ENCODE measurements at places on chromosomes 16 and 17.
A peak's percentile ranks its signal among the peaks of the same experiment; 100 is the strongest.

GRCh38 chr16:49490321-49490705 is 116.7 kb downstream of the C16orf78 start:
- peak; percentile 47 for DNase-seq

GRCh38 chr16:21566891-21567414 is 32.4 kb upstream of the METTL9 start:
- DNase-seq: peak; percentile 60

GRCh38 chr17:45092911-45093430 is 31.9 kb downstream of the NMT1 start:
- peak; percentile 97 for DNase-seq

GRCh38 chr17:38730526-38731379 is 612 bp downstream of the CISD3 start:
- peak; percentile 93 for DNase-seq

- DNase-seq: no peak
These were observed 296.7 kb upstream of the FOXF1 start for GRCh38 chr16:86213437-86214205.

DNA sequence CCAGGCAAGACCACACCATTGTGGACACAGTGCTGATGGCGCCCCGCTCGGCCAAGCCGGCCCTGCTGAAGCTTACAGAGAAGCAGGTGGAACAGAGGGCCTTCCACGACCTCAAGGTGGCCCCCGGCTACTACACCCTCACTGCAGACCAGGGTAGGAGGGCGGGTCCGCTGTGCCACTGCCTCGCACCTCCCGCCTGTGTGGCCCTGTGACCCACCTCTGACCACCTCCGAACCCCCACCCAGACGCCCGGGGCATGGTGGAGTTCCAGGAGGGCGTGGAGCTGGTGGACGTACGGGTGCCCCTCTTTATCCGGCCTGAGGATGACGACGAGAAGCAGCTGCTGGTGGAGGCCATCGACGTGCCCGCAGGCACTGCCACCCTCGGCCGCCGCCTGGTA is 21.1 kb downstream of the ITGB4 start:
- DNase-seq: no peak

DNA sequence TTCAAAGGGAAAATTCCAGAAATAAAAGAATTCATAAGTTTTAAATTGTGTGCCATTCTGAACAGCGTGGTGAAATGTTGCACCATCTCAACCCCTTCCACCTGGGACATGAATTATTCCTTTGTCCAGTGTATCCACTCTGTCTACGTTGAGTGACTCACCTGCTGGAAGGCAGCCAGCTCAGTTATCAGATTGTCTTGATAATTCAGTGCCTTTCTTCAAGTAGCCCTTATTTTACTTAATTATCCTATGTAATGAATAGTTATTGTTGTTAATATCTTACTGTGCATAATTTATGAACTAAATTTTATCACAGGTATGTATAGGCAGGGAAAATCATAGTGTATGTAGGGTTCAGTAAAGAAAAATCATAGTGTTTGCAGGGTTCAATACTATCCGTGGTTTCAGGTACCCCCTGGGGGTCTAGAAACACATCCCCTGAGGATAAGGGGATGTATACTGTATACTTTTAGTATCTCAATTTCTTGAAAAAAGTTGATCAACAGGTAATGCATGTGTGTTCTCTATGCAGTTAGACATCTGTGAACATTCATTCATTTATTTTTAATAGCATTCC is 7.7 kb upstream of the PCTP start:
- DNase-seq: no peak

DNA sequence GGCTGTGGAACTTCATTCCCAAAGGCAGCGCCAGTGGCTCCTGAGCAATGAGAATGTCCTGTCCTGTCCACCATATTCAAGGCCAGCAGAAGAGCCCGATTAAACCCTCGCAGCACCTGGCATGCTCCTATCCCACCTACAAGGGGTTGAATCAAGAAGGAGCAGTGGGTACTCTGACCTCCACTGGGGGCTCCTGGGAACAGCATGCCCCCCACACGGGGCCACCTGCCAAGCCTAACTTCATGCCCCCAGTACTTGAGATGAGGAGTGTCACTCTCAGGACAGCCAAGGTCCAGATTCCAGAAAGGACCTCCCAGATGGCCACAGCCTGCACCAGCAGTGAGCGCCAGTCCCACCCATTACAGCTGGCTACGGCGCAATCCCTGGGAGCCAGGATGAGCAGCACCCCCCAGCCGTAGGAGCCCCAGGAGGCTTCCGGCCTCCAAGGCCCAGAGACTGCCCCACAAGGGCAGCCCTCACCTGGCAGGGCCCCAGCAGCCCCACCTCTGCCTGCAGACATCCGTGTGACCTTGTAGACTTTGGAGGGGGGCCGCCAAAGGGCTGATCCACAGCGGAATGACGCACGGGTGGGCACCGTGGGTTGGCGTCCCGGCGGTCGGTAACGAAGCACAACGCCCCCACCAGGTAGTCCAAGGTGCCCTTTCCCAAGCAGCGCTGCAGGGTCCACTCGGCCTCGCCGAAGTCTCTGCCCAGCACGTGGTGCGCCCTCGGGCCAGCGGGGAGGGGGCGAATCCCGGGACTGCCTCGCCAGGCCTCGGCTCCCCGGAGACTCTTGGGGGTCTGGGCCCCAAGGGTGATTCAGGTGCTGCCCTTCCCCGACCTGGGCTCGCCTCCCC is 1.0 kb upstream of the MPDU1 start:
- peak; percentile 72 for DNase-seq

DNA sequence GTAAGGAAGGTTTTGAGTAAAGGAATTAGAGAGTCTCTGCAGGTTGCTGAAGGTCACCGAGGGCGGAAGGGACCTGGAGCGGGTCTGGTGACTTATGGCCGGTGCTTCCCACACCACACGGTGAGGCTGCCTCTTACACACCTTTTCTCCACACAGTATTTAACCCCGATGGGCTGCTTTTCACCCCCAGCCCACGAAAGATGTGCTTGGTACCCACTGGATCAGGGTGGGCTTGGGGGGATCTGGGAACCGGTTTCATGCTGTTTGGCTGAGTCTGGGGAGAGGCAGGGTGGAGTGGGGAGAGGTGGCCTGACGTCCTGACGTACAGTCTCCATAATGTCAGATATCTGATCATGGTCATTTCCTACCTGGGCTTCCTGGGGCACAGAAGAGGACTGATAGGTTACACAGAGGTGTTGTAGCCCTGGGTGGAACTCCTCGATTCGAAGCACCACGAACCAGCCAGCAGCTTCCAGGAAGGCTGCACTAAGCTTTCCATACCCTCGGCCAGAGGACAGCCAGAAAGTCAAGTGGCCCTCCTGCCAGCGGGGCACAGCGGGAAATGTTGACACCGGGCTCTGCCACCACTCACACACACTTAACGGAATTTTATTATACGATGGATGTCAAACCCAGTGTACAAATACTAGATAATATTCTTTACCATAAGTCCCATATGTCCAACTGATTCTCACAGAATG is 34.0 kb downstream of the OR1D5 start:
- DNase-seq: no peak

- no peak for DNase-seq
These were observed 9.7 kb downstream of the CFAP20 start for GRCh38 chr16:58119509-58119845.

GRCh38 chr16:22670551-22671041 is 143.4 kb upstream of the HS3ST2 start:
- DNase-seq: peak; percentile 65

- DNase-seq: no peak
These were observed 968 bp downstream of the CEP112 start for GRCh38 chr17:66190738-66191592.

- no peak for DNase-seq
These were observed 39.8 kb downstream of the ZNF778 start for GRCh38 chr16:89257281-89257731.

DNA sequence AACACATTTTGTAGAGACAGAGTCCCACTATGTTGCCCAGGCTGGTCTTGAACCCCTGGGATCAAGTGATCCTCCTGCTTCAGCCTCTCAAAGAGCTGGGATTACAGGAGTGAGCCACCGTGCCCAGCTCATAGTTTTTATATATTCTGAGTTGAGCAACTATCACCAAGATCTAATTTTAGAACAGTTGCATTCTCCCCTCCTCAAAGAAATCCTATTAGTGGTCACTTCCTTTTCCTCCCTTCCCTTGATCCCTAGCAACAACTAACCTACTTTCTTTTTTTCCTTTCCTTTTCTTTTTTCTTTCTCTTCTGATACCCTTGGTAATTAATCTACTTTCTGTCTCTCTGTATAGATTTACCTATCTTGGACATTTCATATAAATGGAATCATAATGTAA is 61.5 kb upstream of the B4GALNT2 start:
- DNase-seq: no peak

DNA sequence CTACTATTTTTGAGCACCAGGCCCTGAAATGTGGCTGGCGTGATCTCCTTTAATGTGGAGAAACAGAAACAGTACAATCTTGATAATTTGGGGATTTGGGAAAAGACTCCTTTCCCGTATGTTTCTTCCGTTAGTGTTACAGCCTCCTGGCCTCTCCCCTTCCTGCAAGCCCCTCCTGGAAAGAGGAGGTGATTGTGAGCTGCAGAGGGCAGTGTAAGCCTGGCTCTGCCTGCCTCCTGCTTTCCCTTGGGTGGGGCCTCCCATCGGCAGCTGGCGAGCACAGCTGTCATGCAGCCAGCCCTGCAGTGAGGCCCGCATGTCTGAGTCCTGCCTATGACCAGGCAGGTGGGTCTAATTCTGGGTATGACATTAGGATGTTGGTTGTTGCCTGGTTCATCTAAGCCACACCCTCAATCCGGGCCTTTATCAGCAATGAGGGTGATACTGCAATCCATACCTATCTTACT is 48.7 kb upstream of the WSB1 start:
- DNase-seq: peak; percentile 93

- no peak for DNase-seq
These were observed 40.6 kb downstream of the ELAC2 start for GRCh38 chr17:12977008-12977751.

GRCh38 chr17:64218066-64218465 is 45.0 kb downstream of the TEX2 start:
- DNase-seq: no peak

- DNase-seq: no peak
These were observed 17.6 kb upstream of the NKD1 start for GRCh38 chr16:50530277-50531236.

DNA sequence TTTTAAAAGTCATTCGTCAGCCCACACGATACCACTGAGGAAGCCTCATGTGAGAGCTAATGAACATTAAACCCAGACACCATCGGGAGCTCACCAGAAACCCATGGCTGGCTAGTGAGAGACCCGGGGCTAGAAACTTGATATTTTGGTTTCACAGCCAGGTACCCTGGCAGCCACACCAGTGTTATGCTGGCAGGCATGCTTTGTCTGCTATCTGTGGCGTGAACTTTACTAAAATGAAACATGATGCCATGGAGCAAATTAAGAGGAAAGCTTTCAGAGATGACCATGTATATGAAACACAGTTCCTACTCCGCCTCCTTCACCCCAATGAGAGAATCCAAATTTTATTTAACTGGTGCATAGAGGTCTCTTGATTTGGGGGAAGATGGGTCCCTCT is 291.2 kb downstream of the IRX3 start:
- no peak for DNase-seq

DNA sequence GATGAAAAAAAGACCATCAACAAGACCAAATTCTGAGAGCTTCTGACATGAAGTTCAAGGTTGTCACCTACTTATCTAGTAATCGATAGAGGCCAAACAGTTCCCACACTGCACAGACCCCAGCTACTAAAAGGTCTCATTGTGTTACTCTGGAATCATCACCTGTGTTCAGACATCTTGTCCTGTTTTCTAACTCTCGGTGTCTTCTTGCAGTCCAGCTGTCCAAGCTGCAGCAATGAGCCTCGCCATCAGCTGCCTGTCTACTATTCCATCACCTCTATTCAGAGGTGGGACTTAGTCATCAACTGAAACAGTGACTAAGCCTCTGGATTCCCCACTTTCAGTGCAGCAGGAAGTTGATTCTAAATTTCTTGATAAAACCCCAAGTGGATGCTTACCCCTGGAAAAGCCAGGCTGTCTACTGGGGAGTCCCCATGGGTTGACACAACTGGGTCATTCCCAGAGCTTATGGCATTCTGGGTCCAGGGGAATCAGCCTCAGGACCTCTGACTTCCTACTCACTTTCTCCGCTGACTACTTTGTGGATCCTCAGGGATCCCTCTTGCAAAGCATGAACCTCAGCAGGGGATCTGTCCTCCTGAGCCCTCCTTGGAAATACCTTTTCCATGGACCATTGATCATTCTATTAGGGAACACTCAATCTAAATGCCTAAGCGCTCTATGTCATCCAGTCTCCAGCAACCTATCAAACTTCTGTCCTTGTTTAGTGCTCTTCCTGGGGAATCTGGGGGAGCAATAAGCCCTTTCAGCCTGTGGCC is 46.5 kb downstream of the HNF1B start:
- no peak for DNase-seq

DNA sequence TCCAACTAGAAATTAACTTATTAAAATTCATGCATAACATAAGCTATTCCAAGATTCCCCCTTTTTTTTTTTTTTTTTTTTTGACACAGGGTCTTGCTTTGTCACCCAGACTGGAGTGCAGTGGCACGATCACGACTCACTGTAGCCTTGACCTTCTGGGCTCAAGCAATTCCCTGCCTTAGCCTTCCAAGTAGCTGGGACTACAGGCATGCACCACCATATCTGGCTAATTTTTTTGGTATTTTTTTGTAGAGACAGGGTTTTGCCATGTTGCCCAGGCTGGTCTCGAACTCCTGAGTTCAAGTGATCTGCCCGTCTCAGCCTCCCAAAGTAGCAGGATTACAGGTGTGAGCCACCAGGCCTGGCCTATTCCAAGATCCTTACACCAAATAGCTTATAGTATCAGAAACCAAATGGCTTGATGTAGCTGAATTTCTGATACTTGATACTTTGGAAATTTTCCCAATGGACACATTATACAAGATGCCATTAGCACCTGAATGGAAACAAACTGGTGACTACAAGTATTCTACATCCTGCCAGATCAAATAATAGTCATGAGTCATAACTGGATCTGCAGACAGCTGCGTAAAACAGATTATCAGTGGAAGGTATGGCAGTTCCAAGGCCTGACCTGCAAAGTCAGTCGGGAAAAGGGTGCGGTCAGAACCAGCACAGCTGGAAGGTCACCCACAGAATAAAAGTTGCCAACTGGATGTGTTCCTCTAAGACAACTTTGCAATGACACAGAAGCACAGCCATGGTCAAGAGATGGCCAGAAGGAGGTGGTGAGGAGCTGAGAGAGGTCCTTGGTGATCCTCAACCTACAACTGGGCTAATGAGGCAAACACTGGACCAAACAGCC is 14.5 kb downstream of the TUBG1 start:
- DNase-seq: no peak
